ENCODE measurements at places on chromosomes 2 and 18. TPM values are rescaled to one million over a fixed set of nuclear protein-coding genes. Genes with fewer than 3 reads are reported as not detected.

The ALK gene
- not detected for total RNA-seq

The NEDD4L gene
- total RNA-seq = 168 TPM

The ACKR3 gene
- not detected for total RNA-seq

The DCTN1 gene
- 109 TPM for total RNA-seq

The TCF4 gene
- total RNA-seq = not detected

The EGR4 gene
- total RNA-seq = not detected

The AGFG1 gene
- total RNA-seq = 187 TPM

The TANC1 gene
- 2.3 TPM for total RNA-seq

The CYP26B1 gene
- 0.07 TPM for total RNA-seq

The IL1R1 gene
- 48.3 TPM for total RNA-seq

The SATB2 gene
- 5.5 TPM for total RNA-seq

The CREG2 gene
- total RNA-seq = 0.18 TPM

The C2orf81 gene
- total RNA-seq = 0.15 TPM

The KIAA2012 gene
- not detected for total RNA-seq

The ZNF236 gene
- total RNA-seq = 7.2 TPM

The PTGR3 gene
- 13.3 TPM for total RNA-seq

The PAX8 gene
- 1.5 TPM for total RNA-seq

The SERPINB13 gene
- not detected for total RNA-seq

The FARSB gene
- total RNA-seq = 45.9 TPM

The KIF5C gene
- 0.15 TPM for total RNA-seq

The DUSP2 gene
- not detected for total RNA-seq

The FSHR gene
- not detected for total RNA-seq

The WNT10A gene
- total RNA-seq = not detected

The CLEC4F gene
- total RNA-seq = 0.13 TPM

The SIX3 gene
- total RNA-seq = not detected

The DLGAP1 gene
- total RNA-seq = not detected

The UGT1A4 gene
- not detected for total RNA-seq

Measured in HepG2 (cell line).